Activated CD4-positive, CD25-positive, alpha-beta regulatory T cell treated with anti-CD3 and anti-CD28 coated beads, Interleukin-2, amount 50 U/mL, for 16 hours (primary cell): ENCODE measurements at places on chromosomes 6 and 20.

DNA sequence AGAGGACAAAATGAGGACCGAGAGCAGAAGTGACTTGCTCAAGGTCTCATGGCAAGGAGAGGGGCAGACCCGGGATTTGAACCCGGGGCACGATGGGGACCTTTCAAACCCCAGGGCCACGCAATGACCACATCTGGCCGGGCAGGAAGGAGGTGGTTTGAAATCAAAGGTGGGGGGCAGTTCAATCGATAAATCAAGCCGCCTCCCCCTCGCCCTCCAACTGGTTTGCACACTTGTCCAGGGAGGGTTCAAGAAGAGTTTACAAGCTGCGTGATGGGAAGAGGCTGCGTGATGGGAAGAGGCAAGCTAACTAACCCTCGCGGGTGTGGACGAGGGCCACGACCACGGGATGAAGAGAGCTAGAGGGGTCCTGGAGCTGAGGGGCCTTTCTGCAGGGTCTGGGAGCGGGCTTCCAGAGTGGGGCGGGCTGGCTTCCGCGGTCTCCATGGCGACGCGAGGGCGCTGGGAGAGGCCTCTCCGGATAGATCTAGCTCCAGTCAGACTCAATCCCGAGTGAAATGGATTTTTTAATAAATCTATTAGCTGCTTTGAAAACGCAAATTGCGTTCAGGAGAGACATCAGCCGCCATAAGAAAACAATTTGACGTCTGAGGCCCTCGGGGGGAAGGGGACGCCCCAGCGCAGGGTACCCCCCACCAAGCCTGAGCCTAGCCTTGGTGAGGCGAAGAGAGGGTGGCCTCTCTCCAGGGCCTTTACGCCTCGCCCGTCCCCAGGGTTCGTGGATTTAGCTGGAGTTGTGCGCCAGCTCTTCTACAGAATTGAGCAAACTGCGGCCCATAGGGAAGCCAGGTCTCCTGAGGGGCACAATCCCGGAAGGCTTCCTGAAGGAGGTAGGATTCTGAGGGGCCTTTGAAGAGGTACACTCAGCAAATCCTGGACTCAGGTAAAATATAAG, 143.9 kb downstream of the GRM4 start:
- no peak for DNase-seq

DNA sequence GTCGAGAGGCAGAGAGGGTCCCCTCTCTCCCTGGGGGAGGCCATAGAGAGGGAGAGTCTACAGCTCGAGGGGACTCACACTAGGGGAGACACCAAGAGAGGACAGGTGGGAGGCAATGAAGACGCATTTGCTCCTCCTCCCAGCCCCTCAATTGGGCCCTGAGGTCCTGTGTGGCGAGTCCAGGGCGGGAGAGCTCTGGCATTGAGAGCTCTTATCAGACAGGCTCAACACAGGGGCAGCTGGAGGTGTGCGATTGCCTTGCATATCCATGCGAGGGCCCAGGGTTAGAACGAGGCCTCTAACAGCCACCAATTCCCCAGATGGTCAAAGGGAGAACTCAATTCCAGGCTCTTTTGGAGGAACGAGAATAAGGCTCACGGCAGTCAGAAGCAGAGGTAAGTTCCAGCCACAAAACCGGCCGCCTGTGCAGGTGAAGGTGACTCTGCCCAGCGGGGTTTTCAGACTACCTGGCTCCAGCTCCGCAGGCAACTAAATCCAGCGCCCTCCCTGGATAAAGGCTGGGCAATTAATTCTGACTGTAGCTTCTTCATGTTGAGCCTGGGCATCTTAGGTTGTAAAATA, 94.0 kb upstream of the MPC1 start:
- no peak for DNase-seq

DNA sequence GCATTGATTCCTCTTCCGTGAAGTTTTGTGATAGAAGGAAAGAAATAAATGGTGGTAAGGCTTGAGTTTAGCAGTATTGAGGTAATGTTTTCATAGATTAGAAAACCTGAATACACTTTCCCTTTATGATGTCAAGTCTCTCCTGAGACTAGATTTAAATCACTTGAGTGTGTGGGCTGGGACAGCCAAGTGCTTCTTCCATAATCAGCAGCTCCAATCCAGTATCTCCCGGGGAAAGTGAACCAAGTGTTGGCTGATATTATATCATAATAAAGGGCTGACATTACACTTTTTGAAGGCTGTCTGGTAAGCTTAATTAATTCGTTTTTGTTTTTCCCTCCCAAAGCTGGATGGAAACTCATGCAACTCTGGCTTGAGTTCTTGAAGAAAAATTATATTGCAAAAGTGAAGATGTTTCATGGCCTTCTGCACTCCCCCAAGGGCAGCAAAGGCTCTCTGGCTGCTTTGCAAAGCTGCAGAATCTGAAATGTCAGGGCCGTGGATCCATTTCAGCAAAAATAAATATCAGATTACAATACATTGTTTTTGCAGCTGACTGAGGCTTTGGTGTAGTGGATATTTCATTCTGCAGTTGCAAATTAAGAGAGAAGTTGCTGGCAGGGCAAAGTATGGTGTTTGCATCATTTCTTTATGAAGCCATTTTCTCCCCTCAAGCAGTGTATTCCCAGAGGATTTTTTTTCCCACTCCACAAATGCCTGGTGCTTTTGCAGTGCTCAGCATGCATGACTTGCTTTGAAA, 101.2 kb downstream of the MKKS start:
- no peak for DNase-seq

GRCh38 chr6:3509336-3509735, 52.5 kb upstream of the SLC22A23 start:
- no peak for DNase-seq

- no peak for DNase-seq
Measured at GRCh38 chr20:37223053-37223452, 38.6 kb downstream of the GHRH start.

DNA sequence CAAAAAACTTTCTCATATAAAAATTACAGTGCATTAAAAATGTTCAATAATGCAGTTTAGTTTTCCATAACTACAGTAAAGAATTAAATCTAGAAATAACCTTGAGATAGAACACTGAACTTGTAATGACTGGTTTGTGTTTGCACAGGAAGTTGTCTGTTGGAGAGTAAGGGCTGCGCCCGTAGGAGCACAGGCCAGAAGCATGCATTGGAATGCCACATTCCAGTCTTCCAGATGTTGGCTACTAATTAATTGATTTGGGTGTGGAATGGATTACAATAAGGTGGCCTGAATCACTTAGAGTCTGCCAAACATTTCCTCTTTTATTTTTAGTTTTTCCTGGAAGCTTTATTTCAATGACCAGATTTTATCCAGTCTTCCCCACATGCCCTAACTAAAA, 582.6 kb upstream of the MMS22L start:
- no peak for DNase-seq

GRCh38 chr6:110296241-110297025, 61.7 kb downstream of the METTL24 start:
- DNase-seq = no peak

DNA sequence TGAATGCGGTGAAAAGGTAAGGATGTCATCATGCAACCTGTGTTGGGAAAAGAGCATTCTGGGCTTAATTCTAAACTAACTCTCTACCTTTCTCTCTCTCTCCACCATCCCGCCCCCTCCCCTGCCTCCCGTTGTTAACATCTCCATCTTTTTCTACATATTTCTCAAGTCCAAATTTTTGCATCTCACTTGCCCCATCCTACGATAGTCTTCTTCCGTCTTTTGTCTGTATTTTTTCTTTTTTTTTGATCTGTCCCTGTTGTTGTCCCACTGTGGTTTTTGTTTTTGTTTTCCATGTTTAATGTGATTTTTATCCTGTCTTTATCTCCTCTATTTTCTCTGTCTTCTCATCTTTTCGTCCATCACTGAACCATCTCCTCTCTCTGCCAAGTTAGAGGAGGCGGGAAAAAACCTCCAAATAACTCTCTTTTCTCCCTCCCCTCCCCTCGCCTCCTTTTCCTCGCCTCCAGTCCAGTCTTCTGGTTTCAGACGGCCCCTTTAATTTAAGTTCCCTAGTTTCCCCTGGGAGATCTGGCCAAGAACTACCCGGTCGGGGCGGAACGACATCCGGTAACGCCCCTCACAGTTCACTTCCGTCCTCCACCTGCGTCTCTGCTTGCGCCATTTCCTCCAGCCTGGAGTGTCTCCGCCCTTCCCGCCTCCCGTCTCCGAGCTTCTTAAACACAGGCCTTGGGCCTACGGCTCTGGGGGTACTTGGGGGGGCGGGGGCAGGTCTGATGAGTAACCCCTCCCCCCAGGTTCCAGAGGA, at the start of gene NFKBIL1:
NFKBIL1 (plus strand) TSS at position 651 of the 769 bp plus-strand sequence; CDS start at position 738, 87 bp downstream.
- peak; percentile 81 for DNase-seq

GRCh38 chr6:85490516-85491248, 40.8 kb downstream of the NT5E start:
- DNase-seq = no peak

DNA sequence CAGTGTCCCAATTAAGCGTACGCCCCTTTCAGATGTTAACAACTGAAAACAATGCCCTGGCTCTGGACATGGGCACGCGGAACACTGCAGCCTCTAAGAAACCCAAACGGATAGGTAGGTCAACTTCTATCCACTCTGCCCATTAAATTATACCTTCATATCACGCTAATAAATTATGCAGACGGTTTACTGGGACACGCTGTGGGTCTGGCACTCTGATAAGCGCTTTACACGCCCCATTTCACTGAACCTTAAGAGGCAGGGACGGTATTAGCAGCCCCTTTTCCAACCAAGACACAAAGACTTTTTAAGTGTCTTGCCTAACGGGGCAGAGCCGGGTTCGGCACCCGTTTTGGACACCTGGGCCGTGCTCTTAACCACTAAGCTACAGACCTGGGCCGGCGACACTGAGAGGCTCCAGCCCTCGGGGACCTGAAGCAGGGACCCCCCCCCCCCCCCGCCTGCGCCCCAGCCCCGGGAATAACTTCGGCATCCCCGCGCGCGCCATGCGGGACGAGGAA, 744 bp downstream of the STAU1 start:
- DNase-seq = no peak

DNA sequence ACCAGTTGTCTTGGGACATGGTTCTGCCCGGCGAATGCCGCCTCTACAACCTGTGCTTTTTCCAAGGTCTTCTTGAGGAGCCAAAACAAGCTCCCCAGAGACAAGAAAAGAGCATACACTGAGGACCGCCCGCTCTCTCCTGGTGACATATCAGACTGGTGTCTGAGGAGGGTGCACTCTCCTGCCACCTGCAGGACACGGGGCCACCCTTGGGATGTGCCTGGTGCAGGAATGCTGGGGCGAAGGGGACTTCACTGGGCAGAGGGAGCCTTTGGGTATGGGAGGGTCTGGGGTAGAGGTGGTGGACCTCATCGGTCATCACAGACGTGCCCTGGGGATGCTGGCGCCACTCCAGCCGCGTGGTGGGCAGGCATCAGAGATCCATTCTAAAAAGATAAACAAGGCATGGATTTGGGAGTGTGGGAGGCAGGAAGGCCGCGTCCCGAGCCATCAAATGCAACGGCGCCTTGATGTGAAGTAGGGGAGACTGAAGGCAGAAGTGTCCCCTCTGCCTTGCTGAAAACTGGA, 163.3 kb downstream of the CD83 start:
- no peak for DNase-seq

DNA sequence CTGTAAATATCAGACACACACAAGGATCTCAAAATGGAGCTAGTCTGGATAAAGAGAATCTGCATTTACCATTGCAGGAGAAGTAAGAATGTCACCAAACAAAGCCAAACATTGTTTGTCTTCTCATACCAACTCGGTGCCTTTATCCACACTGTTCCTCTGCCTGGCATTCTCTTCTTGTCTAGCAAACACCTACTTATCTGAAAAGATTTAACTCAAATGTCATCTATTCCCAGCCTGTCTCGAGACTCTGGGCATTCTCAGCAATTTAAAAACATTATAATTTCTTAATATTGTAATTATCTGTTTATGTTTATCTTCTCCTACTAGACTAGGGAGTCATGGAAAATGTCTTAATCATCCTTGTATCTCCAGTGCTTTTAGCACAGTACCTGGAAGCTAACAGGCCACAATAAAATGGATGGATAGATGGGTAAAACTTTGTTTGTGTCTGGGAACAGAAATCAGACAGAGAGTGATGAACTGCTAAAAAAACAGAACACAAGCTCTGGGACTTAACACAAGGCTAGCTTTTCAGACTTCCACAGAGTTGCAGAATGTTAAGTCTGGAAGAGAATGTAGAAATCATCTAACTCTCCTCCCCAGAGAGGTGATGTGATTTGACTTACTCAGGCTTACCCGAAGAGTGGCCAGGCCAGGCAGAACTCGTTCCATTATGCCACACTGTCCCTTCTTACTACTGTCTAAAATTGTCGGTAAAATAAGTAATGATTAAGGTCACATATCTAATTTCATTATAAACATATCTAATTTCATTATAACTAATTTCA, 42.3 kb upstream of the FAM83C start:
- no peak for DNase-seq

DNA sequence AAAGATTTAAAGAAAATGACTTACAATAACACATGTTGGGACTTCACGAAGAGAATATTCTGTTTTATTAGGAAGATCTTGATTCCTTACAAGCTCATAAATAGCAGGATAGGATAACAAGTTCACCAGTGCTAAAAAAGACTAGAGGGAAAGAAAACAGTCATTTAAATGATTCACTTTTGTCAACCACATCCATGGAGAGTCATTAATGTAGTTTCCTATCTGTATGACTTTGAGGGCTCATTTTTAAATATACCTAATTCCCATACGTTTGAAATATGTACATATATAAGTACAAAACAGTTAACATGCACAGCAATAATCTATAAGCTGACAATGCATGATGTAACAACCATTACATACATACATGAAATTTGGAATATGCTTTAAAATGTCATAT, 111.1 kb downstream of the TBC1D32 start:
- no peak for DNase-seq
